ENCODE measurements at places on chromosomes 5 and 9.

DNA sequence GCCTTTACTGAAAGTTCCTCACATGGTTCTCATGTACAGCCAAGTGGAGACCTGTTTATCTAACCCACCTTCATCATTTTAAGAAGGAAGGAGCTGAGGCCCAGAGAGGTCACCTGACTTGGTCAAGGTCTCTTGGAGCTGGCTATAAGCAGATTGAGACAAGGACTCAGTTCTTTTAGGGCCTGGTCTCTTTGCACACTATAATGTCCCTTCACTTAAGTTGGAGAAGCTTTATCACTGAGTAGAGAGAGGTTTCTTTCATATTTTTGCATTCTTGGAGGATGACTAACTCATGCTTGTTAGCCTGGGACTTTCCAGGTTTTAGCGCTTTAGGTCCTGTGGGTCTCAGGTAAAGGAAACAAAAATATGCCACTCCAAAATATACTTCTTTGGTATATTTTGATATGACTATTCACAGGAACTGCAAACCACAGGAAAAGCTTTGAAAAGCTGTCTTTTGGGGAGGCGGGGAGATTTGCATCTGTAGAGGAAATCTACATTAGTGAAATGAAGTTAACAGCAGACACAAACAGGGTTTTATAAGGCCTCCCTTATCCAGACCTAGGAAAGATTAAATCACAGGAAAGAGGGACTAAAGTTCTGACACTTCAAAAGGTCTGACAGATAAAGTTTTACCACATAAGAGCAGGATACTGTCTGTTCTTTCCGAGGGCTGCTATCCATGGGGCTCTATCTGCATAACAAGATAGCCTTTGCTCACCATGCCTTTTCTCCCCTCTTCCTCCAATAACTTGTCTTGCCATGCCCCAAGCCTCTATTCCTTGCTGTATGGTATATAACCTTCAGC, 95.8 kb upstream of the ANKRD55 start:
- no peak for DNase-seq

- peak; percentile 9 for DNase-seq
These were observed 50.0 kb downstream of the HACD4 start for GRCh38 chr9:20981486-20981885.

- no peak for DNase-seq
These were observed 25.4 kb upstream of the RASA1 start for GRCh38 chr5:87242242-87242641.

DNA sequence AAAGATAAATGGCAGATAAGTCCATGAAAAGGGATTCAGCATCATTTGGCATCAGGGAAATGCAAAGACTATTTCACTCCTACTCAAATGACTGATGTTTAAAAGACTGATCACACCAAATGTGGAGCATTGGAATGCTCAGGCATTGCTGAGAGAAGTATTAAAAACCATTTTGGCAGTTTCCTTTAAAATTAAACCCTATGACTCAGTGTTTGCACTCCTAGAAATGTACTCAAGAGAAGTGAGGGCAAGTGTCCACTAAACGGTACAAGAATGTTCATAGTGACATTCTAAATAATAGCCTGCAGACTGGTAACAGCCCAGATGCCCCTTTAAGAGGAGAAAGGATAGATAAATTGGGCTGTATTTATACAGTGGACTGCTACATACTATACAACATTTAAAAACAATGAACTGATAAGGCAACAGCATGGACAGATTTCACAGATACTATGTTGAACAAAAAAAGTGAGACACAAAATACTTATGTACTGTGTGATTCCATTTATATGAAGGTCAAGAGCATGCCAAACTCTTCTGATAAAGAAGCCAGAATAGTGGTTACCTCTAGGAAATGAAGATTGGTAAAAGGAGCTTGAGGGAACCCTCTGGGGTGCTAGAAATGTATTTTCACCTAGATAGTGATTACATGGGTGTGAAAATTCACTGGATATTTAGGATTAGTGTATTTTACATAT, 24.6 kb downstream of the APC start:
- DNase-seq = no peak

DNA sequence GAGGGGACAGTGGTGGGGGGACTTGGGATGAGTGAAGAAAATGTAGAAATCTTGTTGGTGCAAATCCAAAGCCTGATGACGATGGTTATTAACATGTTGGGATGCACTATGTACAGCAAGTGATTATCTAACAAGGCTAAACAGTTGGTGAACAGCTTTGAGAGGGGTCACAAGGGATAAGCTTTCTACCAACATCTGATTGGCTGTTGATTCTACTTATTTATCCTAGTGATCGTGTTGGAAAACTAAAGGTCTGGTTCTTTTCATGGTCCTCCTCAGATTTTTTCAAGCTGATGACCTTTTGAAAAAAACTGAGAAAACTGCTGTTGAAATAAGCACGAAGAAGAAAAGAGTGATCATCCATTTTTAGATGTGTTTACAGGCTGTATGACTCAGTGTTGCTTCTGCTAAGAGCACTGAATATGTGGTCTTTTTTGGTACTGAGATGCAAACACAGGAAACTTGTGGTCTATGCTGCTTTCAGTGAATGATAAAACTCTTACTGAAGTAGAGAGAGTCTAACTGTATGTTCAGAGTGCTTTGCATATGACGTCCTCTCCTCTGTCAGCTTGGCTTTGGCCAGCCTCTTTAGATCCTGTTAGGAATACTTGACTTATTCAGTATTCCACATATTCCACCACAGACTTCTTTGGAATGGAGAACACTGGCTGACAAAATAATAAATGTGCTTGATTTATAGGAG, 174.8 kb downstream of the SLF1 start:
- no peak for DNase-seq

All from T47D (cell line).